GM23338 (cell line): ENCODE measurements at places on chromosomes 13 and 19. TPM values are rescaled to one million over a fixed set of nuclear protein-coding genes. Genes with fewer than 3 reads are reported as not detected.

The C19orf33 gene
- 72.2 and 95.5 TPM in 2 replicates for polyA plus RNA-seq

The COL4A1 gene
- polyA plus RNA-seq = 38.7 and 39.1 TPM in 2 replicates

The RNF225 gene
- not detected in 2 replicates for polyA plus RNA-seq

The CCDC8 gene
- polyA plus RNA-seq = 5.6 and 6.0 TPM in 2 replicates

The NCCRP1 gene
- 2.8 and 3.6 TPM in 2 replicates for polyA plus RNA-seq

The CCNA1 gene
- polyA plus RNA-seq = 3.8 and 5.6 TPM in 2 replicates

The SOX1 gene
- 0.10 TPM in 1 of 2 replicates, not detected in the other for polyA plus RNA-seq

The COX7A1 gene
- polyA plus RNA-seq = 5.5 and 6.3 TPM in 2 replicates

The RGL3 gene
- polyA plus RNA-seq = 48.8 and 49.2 TPM in 2 replicates

The S1PR4 gene
- not detected in 2 replicates for polyA plus RNA-seq

The CALR3 gene
- polyA plus RNA-seq = 0.42 and 0.73 TPM in 2 replicates

The TCF3 gene
- 166 and 186 TPM in 2 replicates for polyA plus RNA-seq

The TMPRSS9 gene
- 0.05 and 0.38 TPM in 2 replicates for polyA plus RNA-seq

The TINCR gene
- 0.42 and 0.94 TPM in 2 replicates for polyA plus RNA-seq

The KIR2DL4 gene
- not detected in 2 replicates for polyA plus RNA-seq

The LPAR6 gene
- polyA plus RNA-seq = 1.9 and 2.1 TPM in 2 replicates

The BIVM gene
- polyA plus RNA-seq = 2.3 and 3.2 TPM in 2 replicates

The IGFL1 gene
- not detected in 2 replicates for polyA plus RNA-seq

The DDX39A gene
- 185 and 195 TPM in 2 replicates for polyA plus RNA-seq

The COL4A2 gene
- polyA plus RNA-seq = 35.6 and 37.4 TPM in 2 replicates

The CA11 gene
- 29.7 and 38.8 TPM in 2 replicates for polyA plus RNA-seq

The APC2 gene
- 1.4 TPM in 2 replicates for polyA plus RNA-seq

The PCDH17 gene
- 0.27 and 0.35 TPM in 2 replicates for polyA plus RNA-seq

The ZNF837 gene
- polyA plus RNA-seq = 2.2 and 3.1 TPM in 2 replicates

The ENOX1 gene
- polyA plus RNA-seq = 0.54 and 0.81 TPM in 2 replicates

The DENND1C gene
- 6.1 and 6.3 TPM in 2 replicates for polyA plus RNA-seq

The INSL3 gene
- polyA plus RNA-seq = 0.76 and 1.5 TPM in 2 replicates

The TUBA3C gene
- polyA plus RNA-seq = not detected in 2 replicates

The CRX gene
- polyA plus RNA-seq = 0.07 and 0.15 TPM in 2 replicates

The ELANE gene
- polyA plus RNA-seq = not detected in 2 replicates

The TMEM238 gene
- 0.55 and 0.59 TPM in 2 replicates for polyA plus RNA-seq

The LILRB4 gene
- not detected in 2 replicates for polyA plus RNA-seq

The KCNRG gene
- polyA plus RNA-seq = 0.60 and 0.71 TPM in 2 replicates

The NKPD1 gene
- 0.09 and 0.24 TPM in 2 replicates for polyA plus RNA-seq

The C1QTNF9 gene
- polyA plus RNA-seq = not detected in 2 replicates

The ZNF135 gene
- 2.8 and 4.8 TPM in 2 replicates for polyA plus RNA-seq

The PROZ gene
- 0.21 and 0.53 TPM in 2 replicates for polyA plus RNA-seq

The ZNF836 gene
- polyA plus RNA-seq = 9.8 and 11.8 TPM in 2 replicates

The ASF1B gene
- polyA plus RNA-seq = 33.8 and 36.9 TPM in 2 replicates

The CEACAM8 gene
- polyA plus RNA-seq = not detected in 2 replicates

The GPC6 gene
- polyA plus RNA-seq = 5.5 and 6.4 TPM in 2 replicates
